ENCODE measurements at places on chromosomes 6 and 20.
A peak's percentile ranks its signal among the peaks of the same experiment; 100 is the strongest.

DNA sequence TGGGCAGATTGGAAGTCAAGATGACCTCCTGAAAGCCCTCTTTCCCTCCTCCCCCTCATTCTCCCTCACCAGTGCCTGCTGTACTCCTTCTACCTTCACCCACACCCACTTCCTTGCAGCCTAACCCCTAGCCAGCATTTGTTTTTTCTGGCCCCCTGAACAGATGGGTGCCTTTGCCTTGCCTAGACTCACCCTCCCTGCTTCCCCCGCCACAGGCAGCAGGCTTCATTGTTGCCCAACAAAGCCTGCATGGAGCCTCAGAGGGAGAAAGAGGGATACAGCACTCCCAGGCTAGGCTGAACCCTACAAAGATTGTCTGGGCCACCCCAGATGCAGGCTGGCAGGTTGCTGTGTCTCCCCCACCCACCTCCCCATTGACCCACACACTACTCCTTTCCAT lies 2.7 kb downstream of the MOCS1 start:
- no peak for DNase-seq

DNA sequence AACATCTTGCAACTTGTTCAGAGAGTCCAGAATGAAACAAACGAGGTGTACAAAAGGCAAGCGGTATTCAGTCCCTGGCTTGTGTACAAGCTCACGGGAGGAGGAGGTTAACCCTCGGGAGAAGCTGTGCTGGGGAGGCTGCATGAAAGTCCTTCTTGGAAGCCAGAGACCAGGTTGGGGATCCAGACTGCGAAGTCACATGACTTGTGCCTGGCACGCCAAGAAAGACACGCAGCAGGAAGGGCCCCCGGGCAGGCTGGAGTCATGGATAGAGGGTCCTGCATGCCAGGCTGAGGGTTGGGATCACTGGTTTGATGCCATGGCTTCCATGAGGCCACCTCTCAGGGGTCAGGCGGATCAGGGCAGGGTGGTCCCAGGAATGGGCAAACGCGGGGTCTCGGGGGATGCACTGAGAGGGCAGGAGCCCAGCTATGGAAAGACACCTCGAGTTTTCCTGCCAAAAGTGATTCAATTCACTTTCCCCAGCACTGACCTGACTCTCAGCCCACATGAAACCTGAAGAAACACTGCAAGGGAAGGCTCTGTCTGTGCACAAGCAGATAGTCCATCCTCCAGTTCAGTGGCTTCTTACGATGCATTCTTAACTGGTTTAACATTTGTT lies 79.4 kb downstream of the DLL1 start:
- DNase-seq = no peak

DNA sequence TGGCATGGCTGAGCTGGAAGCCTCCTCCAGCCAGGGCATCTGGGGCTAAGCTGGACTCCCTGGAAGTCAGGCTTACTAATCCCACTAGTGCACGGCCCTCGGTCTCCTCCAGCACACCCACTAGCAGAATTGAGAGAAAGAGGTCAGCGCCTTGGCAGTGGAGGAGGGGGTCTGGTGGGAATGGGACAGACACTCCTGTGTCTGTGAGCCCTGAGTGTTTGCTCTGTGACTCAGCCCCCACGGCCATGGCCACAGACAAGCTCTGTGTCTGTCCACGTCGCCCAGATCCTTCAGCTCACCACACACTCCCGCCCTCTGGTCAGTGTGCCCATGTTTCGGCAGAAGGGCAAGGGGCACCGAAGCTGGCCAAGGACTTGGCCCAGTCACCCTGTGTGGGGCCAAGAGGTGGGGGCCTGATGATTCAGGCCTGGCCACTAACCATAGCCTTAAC lies 8.8 kb downstream of the MDFI start:
- DNase-seq = no peak

- DNase-seq = peak; percentile 9
Observed at GRCh38 chr20:63854766-63855362, 6.4 kb upstream of the ABHD16B start.

GRCh38 chr20:23159947-23160318 lies 73.8 kb upstream of the CD93 start:
- no peak for DNase-seq

- DNase-seq = no peak
Observed at GRCh38 chr6:1422290-1422689, 32.9 kb downstream of the FOXF2 start.

DNA sequence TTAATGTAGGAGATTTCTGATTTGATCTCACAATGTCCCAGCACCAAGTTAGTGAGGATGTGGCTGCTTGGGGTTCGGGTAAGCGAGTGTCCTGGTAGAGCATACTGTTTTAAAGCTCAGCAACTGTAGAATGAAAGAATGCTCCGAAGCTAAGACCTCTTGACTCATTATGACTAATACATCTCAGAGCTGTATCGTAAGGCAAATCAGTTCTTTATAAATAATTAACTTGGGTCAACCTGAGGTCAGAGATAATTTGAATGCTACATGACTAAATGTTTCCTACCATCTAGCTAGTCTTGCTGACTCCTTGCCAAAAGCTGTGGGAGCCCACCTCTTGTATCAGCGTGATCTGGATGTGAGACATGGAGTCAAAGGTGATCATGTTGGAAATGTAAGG lies 128.8 kb upstream of the PDE7B start:
- no peak for DNase-seq

GRCh38 chr6:81774542-81774941 lies 22.1 kb upstream of the TENT5A start:
- DNase-seq = no peak

- DNase-seq = no peak
Observed at GRCh38 chr20:1646975-1647431, 10.6 kb downstream of the SIRPG start.

- peak; percentile 74 for DNase-seq
Observed at GRCh38 chr6:129498950-129499842, 210.8 kb downstream of the ARHGAP18 start.

GRCh38 chr6:86471791-86472190 lies 465.5 kb upstream of the HTR1E start:
- no peak for DNase-seq

- no peak for DNase-seq
Observed at GRCh38 chr6:12280902-12281301, 9.3 kb upstream of the EDN1 start.

- peak; percentile 69 for DNase-seq
Observed at GRCh38 chr6:79874531-79875134, 72.7 kb downstream of the ELOVL4 start.

GRCh38 chr6:137315081-137315480 lies 95.9 kb upstream of the IFNGR1 start:
- DNase-seq = peak; percentile 82

GRCh38 chr6:18215436-18215835 lies 48.9 kb downstream of the DEK start:
- DNase-seq = peak; percentile 18

DNA sequence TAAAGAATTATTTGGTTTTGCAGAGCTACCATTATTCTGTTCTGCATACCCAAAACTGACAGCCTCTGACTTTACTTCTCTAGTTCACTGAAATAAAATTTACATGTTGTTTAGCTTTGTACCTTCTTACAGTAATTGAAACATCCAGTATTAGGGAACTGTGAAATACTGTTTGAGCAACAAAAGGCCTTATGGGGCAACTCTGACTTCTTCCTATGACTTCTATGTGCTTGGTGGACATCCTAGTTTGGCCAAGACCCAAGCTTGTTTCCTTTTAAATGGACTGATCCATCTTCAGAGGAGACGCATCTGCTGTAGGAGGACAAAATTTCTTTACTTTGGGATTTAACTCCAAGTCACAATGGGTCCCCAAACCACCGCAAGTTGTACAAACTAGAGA lies 44.7 kb downstream of the NR2E1 start:
- DNase-seq = no peak

DNA sequence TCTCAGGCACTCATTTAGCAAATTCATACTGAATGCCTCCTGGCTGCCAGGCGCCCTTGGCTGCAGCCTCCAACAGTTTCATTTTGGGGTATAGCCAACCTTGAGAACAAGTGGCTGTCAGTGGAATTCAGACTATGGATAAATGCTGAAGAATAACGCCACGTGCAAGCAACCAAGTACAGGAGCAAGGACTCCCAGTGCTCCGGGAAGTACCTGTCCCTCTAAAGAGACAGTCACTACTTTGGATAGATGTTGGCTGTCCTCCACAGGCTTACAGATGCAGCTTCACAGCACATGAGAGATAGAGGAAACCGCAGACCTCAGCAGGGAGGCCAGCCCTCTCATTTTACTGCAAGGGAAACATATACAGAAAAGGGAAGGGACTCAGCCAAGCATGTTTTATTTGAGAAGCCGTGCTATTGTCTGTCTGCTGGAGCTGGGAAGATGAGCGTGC lies 658.2 kb downstream of the PTPRT start:
- peak; percentile 13 for DNase-seq

- no peak for DNase-seq
Observed at GRCh38 chr6:117078624-117079023, 186.7 kb upstream of the VGLL2 start.

GRCh38 chr20:11895861-11896387 lies 21.8 kb upstream of the BTBD3 start:
- DNase-seq = no peak

- no peak for DNase-seq
Observed at GRCh38 chr6:167748458-167749379, 78.0 kb upstream of the AFDN start.

GRCh38 chr6:41587131-41587879 lies 41.1 kb downstream of the FOXP4 start:
- no peak for DNase-seq

DNA sequence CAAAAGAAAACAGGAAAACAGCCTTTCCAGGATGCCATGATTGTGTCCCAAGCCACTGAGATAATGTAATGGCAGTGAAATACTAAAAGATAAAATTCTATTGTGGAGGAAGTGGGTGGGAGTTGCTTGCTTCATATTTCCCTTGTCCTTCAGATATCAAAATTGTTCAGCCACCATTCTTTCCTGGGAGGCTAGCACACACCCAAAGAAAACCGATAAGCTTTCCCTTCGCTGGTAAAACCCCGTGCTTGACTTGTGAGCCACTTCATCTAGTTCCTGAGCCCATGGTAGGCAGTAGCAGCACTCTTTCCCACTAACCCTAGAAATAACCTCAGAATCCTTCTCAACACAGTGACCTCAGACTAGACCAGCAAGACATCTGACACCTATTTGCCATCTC lies 357.4 kb upstream of the PLCB4 start:
- DNase-seq = no peak

GRCh38 chr20:21104921-21105320 lies 1.2 kb downstream of the LINC00237 start:
- no peak for DNase-seq

DNA sequence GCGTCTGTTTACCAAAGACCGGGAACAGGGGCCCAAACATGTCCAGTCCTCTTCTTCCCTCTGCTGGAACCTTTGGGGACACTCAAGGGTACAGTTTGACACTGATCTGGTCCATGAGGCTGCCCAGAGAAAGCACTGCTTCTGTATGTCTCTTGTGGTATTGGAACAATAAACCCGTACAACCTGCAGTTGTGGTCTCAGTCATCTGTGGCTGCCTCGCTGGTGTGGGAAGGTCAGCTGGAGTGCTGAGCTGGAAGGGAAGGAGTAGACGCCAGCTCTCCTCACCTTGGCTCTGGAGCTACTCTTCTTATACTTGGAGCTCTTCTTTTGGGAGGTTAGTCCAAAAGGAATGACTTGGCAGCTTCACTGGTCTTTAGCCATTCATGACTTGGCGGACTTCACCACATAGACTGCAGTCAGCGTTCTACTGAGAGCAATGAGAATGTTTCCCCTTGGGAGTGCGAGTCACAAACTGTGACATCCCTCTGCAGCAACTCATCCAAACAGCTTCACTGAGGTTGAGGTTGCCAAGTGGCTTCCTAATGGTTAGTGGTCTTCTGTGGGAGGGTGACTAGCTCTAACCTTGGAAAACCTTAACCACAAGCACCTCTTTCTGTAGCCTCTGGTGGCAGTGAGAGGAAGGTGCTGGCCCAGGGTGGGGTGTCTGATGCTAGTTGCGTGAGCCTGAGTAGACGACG lies 81.2 kb downstream of the ASXL1 start:
- DNase-seq = no peak

DNA sequence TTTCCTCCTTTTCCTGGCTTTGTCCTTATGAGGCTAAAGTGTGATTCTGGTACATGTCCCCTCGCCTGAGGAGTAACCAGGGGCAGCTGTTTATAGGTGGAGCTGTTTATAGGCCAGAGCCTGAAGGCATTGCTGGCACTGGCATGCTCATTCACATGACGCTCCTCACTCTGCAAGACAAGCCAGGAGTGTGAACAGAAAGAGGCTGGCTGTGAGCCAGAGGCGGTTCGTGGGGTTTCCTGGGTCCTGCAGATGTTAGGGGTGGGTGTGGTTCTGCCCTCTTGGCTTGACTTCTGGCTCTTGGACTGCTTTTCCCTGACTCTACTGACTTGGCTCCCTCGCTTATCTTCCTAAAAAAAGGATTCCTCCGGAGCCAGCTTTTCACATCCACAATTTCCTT lies 12.8 kb upstream of the MDFI start:
- no peak for DNase-seq

DNA sequence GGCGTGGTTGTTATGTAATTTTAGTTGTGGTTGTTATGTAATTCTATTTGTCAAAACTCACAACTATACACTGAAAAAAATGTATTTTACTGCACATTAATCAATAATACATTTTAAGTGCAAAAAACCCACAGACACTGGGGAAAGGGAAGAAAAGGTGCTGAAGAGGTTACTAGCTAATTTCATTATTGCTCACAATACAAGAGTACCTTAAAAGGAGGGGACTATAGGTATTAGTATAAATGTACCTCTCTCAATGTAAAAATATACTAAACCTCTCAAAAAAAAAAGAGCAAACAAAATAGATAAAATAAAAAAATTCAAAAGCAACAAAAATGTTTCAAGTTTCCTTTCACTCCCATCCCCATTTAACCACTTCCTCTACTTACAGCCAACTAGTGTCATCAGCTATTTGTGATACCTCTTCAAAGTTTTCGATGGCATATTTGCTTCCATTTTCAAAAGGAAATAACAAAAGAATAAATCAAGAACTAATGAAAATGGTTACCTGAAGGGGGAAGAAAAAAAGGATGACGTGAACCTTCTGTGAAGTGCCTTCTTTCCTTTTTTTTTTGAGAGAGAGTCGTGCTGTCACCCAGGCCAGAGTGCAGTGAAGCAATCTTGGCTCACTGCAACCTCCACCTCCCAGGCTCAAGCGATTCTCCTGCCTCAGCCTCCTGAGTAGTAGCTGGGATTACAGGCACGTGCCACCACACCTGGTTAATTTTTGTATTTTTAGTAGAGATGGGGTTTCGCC lies 30.2 kb downstream of the RANBP9 start:
- DNase-seq = peak; percentile 7

- DNase-seq = no peak
Observed at GRCh38 chr20:12044969-12045368, 127.3 kb downstream of the BTBD3 start.

- DNase-seq = no peak
Observed at GRCh38 chr6:16059496-16059895, 69.4 kb upstream of the MYLIP start.

- no peak for DNase-seq
Observed at GRCh38 chr6:168938546-168938945, 315.1 kb downstream of the THBS2 start.
